ENCODE measurements at places on chromosomes 6 and 20. TPM values are rescaled to one million over a fixed set of nuclear protein-coding genes. Genes with fewer than 3 reads are reported as not detected.

GRCh38 chr20:12821249-12821648, 187.5 kb upstream of the SPTLC3 start:
- no peak for DNase-seq

GRCh38 chr6:37717836-37718251, 20.2 kb upstream of the MDGA1 start:
- DNase-seq, result no peak

DNA sequence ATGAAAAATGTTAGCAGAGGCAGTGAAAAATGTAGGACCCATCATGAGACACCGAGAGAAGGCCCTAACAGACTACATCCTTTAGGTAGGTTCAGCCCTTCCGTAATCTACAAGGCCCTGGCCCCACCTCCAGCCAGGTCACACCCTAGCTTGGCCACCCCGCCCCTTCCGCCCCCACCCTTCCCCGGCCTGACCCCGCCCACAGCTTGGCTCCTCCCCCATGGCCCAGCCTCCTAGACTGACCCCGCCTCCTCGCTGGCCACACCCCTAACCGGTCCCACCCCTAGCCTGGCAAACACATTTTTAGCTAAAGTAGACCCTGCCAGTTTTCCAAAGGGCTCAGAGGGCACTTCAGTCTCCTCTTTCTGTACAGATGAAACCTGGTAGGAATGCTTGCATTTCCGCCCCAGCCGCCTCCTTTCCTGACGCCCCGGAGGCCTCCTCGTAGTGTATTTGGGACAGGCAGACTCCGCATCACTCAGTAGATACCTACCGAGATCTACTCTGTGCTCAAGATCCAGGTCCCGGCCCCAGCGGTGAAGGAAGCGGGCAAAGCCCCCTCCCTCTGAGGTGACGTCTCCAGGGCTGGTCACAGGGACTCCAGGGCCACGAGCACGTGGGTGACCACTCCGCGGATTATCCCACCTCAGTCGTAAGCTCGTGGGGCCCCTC, 443.5 kb downstream of the PREX1 start:
- DNase-seq, result no peak

SDC4 gene
- total RNA-seq, result 34.8 TPM

TSBP1 gene
- not detected for total RNA-seq
